ENCODE measurements at places on chromosomes 3 and 15.

DNA sequence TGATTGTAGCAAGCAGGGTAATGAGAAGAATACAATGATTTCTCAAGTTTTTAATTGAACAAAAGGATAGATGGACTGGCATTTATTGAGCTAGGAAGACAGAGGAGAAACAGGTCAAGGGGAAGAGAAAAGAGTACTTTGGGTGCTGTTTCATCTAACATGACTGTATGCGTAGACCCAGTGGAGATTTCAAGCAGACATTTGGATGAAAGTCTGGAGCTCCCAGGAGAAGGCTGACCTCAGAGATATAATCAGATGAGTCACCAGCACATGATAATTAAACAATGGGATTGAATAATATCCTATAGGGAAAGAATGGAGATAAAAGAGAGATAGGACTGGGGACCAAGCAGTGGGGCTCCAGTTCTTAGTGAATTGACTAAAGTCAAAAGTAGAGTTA is 194.9 kb downstream of the ARRDC4 start:
- no peak for DNase-seq

DNA sequence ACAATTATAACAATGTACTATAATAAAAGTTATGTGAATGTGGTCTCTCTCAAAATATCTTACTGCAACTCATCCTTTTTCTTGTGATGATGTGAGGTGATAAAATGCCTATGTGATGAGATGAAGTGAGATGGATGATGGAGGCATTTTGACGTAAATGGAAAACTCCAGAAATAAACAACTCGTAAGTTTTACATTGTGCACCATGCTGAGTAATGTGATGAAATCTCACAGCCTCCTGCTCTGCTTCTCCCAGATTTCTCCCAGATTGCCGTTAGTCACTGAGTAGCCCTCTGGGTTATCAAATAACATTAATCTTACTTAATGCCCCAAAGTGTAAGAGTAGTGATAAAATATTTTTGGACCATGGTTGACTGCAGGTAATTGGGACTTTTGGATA is 64.8 kb upstream of the SLCO2A1 start:
- DNase-seq, result no peak

GRCh38 chr3:76685858-76686257 is 354.0 kb upstream of the ROBO2 start:
- no peak for DNase-seq

- DNase-seq, result peak; percentile 25
Observed at GRCh38 chr15:50764461-50765194, 878 bp downstream of the SPPL2A start.

DNA sequence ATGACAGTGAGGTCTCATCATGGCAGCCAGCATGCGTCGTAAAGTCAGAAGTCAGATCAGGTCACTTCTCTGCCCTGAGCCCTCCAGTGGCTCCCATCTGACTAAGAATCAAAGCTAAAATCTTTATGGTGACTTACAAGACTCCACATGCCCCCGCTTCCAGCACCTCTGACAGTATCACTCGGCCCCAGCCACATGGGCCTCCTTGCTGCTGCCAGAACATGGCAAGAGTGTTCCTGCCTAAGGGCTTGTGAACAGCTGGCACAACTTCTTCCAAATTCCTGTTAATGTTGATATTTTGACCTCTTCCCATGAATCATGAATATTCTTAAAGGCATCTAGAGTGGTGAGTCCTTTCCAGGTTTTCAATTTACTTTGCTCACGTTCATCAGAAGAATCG is 20.5 kb downstream of the POLR2M start:
- DNase-seq, result no peak

- no peak for DNase-seq
Observed at GRCh38 chr15:26804063-26804804, 31.4 kb upstream of the GABRB3 start.

DNA sequence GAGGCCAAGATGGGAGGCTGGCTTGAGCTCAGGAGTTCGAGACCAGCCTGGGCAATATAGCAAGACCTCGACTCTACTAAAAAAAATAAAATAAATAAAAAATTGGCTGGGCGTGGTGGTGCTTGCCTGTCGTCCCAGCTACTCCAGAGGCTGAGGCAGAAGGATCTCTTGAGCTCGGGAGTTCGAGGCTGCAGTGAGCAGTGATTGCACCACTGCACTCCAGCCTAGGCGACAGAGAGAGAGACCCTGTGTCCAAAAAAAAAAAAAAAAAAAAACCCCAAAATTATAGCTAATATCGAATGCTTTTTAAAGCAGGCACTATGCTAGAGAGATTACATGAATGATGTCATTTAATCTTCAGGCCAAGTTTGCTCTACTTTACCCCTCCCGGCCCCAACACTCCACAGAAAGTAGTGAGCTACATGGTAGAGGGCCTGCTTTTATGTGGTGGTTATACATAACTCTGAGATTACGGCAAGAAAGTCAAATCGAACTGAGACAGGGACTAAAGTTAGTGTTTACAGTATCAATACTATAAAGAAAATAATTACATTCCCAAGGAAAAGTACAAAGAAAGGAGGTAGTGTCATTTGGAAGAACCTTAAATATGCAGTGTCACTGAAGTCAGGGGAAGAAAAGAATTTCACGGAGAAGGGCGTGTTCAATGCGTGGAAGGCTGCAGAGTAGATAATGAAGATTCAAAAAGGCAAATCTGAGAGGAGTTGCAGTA is 1.1 kb downstream of the ADPGK start:
- DNase-seq, result no peak
